Stimulated activated CD8-positive, alpha-beta memory T cell treated with anti-CD3 and anti-CD28 coated beads, Interleukin-2, amount 100 ng/mL, for 1 hour (primary cell): ENCODE measurements at places on chromosomes 16 and 17.

- no peak for DNase-seq
These were observed 12.7 kb upstream of the ARHGAP23 start for GRCh38 chr17:38415250-38416194.

DNA sequence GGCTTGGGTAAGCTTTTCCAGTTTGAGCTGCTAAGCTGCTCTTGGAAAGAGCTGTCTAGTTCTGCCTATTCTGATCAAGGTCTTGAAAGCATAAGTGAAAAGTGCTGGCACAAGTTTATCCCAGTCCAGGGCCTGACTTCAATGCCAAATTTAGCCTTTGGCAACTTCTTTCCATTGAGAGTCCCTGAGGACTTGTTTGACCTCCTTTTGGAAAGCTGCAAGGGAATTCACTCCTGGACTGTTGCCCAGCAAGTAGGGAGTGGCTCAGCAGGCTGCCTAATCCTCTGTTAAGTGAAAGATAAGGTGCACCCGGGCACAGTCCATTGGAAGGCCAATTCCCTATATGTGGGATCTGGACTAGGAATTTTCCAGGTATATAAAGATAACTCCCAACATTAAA is 16.0 kb upstream of the TANC2 start:
- no peak for DNase-seq

GRCh38 chr16:12300490-12300889 is 324.0 kb downstream of the SNX29 start:
- DNase-seq, result no peak

GRCh38 chr17:5662409-5663085 is 78.2 kb upstream of the NLRP1 start:
- DNase-seq, result no peak

DNA sequence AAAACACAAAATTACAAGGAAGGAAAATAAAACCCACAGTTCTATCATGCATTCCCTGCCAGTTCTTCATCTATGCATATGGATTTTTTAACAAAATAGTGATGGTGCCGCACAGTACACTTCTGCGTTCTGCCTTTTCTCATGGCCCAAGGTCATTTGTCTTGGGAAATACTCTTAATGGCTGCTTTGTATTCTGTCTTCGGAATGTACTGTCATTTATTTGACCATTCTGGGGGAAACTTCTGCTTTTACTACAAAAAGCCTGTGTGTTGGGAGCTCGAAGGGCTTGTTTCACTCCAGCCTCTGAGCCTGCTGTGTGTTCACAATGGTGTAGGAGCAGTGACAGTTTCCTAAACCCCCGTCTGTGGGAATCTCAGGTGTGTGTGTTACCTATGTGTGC is 82.8 kb upstream of the SEC14L1 start:
- DNase-seq, result no peak

DNA sequence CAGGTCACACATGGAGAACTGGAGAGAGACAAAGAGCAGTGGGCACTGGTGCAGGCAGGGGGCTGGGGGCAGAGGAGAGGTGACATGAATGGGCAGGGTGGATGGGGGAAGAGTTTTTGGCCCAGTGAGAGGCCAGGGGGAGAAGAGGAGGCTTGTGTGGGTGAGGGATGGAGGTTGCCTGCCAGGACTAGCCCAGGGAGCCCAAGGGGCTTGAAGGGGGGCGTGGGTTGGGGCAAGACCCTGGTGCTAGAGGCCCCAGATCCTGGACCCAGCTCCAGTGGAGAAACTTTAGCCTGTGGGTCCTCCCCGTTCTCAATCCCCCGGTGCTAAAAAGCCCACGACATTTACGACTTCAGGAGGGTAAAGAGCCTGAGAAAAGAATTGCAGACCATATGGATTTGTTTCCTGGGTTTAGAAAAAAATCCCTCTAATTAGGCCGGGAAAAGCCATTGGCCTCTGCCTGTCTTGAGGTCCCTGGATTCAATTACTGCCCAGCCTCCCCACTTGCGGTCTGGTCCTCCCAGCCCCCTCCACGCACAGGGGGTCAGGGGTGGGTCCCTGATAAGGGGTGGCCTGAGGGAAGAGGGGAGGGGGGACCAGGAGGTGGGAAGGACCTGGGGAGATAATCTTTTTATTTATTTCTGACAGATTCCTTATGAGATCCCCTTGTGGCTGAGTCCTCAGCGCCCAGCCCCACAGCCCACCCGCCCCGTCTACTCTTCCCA is 33.0 kb downstream of the NGFR start:
- DNase-seq, result no peak

DNA sequence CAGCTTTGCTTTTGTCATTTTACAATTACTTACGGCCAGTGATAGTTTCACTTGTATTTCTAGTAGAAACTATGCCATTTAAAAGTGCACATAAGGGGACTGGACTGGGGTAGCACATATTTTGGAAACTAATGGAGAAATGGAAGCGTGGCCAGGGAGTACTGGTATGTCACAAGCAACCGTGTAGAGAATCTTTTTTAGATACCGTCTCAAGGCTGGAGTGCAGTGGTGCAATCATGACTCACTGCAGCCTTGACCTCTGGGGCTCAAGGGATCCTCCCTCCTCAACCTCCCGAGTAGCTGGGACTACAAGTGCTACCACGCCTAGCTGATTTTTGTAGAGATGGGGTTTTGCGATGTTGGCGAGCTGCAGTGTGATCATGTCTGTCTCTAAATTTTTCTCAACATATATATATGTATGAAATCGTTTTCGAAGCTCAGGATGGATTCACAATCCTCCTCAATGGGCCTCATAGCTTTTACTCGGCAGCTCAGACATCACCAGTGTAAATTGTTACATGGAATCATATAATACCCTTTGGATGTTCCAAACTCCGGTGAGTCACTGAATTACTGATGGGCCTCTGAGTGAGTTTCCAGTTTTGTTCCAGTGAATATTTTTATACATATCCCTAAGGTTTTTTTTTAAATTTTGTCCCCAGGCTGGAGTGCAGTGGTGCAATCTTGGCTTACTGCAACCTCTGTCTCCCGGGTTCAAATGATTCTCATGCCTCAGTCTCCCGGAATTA is 51.7 kb downstream of the ZNF778 start:
- no peak for DNase-seq

GRCh38 chr17:1019451-1019850 is 22.5 kb downstream of the TIMM22 start:
- no peak for DNase-seq

DNA sequence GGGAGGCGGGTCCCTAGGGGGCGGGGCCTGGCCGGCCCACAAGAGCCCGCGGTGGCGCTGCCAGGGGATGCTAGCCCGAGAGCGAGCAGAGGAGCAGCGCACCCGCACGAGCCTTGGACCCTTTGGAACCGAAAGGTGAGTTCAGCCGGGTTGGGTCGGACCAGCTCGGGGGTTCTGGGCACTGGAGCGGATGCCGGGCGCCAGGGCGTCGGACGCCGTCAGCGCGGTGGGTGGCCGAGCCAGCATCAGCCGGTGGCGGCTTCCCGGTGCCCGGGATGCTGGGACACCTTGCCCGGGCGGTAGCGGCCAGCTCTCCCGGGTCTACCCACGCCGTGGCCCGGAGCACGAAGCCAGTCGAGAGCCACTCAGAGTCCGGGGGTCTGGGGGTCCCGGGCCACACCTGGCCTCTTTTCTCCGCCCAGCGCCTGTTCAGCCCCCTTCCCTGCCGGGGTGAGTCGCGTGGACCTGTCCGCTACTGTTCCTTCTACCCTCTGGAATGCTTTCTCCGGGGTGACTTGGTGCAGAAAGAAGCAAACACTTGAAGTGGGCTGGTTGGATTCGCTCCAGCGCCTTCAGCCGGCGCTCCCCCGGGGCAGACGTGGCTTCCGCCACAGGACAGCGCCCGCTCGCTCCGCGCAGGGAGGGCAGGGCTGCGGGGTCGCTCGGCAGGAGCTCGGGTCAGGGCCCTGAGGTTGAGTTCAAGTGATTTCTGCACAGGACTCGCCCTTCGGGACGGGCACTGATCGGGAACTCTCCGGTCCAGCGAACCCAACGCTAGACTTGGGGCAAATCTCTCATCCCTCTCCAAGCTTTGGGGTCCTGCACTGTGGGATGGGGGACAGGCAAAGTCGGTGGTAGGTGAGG is at the start of gene SCNN1G:
TSS of gene SCNN1G (plus strand) at position 67 of the 864 bp plus-strand sequence. CDS start 3,527 bp downstream, outside the sequence.
- DNase-seq, result no peak

GRCh38 chr17:30323895-30324319 is 9.9 kb downstream of the TMIGD1 start:
- no peak for DNase-seq

DNA sequence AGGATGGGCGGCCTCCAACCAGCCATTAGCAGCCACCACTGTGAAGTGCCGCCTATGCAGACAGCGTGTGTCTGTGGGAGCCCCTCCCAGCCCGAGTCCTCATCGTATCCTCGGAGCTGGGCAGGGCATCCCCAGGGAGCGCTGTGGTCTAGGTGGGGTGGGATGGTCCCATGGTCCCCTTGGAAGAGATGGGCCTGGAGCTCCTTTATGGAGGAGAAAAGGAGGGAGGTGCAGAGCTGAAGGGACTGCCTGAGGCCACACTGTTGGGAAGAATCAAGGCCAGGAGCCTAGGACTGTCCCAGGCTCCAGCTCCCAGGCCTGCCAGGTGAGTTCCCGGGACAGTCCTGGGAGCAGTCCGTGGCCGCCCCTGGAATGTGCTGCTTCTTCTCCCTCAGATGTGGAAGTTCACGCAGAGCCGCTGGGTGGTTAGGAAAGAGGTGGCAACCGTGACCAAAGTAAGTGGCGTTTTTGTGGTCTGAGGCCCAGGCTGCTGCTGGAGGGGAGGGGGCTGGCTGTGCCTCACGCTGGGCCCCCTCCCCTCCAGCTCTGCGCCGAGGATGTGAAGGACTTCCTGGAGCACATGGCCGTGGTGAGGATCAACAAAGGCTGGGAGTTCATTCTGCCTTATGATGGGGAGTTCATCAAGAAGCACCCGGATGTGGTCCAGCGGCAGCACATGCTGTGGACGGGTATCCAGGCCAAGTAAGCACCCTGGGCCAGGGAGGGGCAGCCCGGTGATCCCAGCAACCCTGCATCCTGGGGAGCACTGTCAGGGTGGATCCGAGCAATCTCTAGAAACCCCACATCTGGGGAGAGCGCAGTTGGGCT is 27.0 kb downstream of the POLR3E start:
- DNase-seq, result no peak
